NCI-H187 (cell line): ENCODE measurements at places on chromosomes 7 and 10.

GRCh38 chr10:109978481-109978880 lies 29.3 kb upstream of the ADD3 start:
- DNase-seq: no peak

GRCh38 chr10:104501864-104502579 lies 139.1 kb upstream of the SORCS3 start:
- DNase-seq: no peak

GRCh38 chr10:80468806-80469421 lies 14.8 kb downstream of the TSPAN14 start:
- no peak for DNase-seq

GRCh38 chr7:158765020-158765419 lies 60.4 kb upstream of the NCAPG2 start:
- DNase-seq: no peak

DNA sequence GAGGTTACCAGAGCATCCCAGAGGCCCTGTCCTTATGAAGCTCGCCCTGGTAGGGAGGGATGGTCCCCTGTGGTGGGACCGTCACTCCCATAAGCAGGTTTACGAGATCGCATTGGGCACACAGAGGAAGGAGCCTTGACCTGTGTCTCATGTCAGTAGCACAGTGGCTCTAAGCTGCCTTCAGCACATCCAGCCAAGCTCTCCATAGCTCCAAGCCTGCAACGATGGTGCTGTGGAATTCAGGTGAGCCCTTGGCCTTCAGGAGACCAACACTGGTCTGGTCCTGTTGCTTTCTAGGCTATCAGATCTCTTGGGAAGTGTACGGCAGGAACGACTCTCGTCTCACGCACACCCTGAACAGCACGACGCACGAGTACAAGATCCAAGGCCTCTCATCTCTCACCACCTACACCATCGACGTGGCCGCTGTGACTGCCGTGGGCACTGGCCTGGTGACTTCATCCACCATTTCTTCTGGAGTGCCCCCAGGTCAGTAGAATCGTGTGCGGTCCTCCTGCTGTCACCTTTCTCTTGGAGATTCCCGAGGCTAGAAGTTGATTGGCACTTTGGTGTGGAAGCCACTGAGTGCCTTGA lies 605.3 kb upstream of the FOXK1 start:
- DNase-seq: no peak

GRCh38 chr7:26655781-26656180 lies 208.6 kb downstream of the SKAP2 start:
- peak; percentile 5 for DNase-seq

DNA sequence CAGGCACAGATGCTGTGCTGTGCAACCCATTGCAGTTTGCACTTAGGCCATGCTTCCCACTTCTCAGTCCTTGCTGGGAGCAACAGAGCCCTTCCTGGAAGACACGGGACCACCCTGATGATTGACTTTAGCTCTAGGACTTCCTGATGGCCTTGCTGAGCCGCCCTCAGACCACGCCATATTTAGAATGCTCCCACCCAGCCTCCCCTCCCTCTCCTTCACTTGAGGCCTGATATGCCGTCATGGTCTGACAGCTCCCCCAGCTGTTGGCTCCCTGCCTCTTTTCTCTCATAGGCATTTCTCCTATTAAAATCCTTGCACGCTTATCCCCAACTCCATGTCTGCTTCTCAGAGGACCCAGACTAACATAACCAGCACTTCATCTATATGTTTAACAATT lies 29.4 kb upstream of the GATAD1 start:
- no peak for DNase-seq

GRCh38 chr7:132200141-132200540 lies 376.1 kb downstream of the PLXNA4 start:
- no peak for DNase-seq

GRCh38 chr10:14674376-14675050 lies 100.2 kb downstream of the FAM107B start:
- DNase-seq: no peak

- DNase-seq: no peak
Observed at GRCh38 chr10:68655620-68656126, 65.4 kb upstream of the CCAR1 start.

DNA sequence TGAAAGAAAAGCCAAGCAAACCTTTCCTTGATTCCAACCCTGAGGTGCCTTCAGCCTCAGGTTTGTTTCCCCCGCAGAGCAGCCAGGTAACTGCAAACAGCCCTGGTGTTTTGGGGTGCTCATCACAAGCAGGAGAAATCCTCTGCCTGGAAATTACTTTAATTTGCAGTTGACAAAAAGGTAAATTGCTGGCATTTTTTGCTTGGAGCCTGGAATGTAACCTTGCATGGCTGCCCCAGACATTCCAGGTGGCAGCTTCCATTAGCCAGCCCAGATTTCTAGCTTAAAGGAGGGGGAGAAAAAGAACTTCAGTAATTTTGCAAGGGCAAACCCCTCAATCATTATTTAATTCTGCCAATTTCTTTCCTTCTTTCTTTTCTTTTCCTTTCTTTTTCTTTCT lies 194.4 kb downstream of the MYOF start:
- no peak for DNase-seq

GRCh38 chr7:104908636-104909035 lies 105.4 kb upstream of the KMT2E start:
- DNase-seq: no peak

DNA sequence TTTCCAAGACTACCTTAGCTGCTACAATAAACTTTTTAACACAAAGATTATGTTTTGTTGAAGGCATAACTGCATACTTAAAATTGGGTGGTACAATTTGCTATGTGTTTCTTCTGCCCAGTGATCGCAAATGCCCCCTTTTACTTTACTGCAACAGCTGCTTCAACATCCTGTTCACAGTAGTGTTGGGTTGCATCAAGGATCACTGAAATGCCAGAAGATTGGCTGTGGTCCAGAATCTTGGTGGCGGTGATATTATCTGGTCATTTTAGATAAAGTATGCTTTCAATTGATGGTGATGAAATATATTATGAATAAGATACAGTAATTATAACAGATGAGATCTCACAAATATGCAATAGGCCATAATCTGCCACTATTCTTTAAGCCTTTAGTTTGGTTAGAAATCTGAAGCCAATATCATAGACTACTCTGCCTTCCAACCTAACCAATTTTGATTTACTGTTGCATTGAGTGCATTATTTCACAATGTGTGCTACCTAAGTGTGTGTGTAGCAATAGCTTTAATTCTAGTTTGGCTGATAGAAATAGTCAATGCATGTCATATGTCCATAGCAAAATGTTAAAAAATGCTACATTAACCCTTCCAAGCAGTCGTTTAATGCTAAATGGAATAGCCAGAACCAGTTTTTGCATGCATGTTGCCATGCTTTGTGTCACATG lies 29.8 kb upstream of the ING3 start:
- DNase-seq: no peak

- DNase-seq: no peak
Observed at GRCh38 chr7:85765698-85766298, 578.9 kb upstream of the SEMA3D start.
